Stimulated activated CD8-positive, alpha-beta memory T cell treated with anti-CD3 and anti-CD28 coated beads, Interleukin-4, amount 100 ng/mL, for 48 hours (primary cell): ENCODE measurements at places on chromosomes 16 and 17.

GRCh38 chr17:39729280-39729851, 966 bp downstream of the MIEN1 start:
- DNase-seq: no peak

DNA sequence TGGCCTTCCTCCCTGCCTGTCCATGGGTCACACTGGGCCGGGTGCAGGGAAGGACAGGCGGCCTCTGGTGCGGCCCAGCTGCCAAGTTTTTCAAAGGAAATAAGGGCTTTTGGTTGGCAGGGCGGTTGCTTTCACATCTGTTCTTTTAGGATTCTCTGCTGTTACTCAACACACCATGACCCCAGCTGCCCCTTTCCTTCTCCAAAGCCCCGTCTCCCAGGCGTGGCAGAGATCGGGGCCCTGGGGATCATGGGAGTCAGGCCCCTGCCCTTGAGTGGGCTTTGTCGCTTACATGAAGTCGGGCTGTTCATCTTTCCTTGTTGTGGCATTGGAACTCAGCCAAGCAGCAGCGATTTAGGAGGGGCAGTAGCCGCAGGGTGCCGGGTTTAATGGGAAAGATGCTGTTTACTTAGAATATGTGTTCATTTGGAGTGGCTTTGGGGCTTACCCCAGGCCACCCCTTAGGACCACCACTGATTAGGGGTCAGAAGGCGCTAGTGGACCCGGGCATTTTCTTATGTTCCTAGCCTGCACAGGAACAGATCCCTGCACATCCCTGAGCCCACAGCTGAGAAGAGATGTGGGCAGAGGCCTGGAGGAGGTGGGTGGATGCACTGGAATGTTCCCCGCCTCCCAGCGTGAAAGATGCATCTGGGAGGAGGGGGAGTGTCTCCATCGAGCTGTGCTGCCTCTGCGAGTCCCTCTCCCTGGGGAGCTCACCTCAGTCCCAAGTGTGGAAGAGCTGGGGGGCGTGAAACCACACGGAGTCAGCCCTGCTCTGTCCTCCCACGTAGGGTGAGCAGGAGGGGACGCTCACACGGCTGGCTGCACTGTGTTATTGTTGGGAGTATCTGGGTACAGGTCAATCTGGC, 6.8 kb upstream of the ADCY7 start:
- peak; percentile 21 for DNase-seq

- DNase-seq: no peak
These were observed 54.9 kb upstream of the MYH10 start for GRCh38 chr17:8685381-8685780.

DNA sequence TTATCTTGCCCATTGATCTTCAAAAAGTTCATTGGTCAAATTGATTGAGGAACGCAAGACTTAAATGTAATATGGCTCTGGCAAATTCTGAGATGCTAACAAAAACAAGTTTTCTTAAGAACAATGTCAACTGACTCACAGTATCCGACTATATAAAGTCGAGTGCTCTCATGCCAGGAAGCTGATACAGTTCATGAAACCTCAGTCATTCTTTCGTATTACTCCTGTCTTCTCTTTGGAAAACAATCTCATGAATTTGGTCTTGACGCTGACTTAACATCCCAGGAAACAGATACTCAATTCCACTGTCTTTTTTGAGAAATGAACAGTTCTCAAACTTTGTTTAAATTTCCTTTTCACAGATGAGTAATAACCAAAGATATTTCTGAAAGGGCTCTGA, 704.9 kb downstream of the MAF start:
- DNase-seq: no peak

GRCh38 chr17:63646488-63646806, 24.2 kb downstream of the MAP3K3 start:
- DNase-seq: no peak

- no peak for DNase-seq
These were observed 636 bp downstream of the WWOX start for GRCh38 chr16:78100112-78100467.

DNA sequence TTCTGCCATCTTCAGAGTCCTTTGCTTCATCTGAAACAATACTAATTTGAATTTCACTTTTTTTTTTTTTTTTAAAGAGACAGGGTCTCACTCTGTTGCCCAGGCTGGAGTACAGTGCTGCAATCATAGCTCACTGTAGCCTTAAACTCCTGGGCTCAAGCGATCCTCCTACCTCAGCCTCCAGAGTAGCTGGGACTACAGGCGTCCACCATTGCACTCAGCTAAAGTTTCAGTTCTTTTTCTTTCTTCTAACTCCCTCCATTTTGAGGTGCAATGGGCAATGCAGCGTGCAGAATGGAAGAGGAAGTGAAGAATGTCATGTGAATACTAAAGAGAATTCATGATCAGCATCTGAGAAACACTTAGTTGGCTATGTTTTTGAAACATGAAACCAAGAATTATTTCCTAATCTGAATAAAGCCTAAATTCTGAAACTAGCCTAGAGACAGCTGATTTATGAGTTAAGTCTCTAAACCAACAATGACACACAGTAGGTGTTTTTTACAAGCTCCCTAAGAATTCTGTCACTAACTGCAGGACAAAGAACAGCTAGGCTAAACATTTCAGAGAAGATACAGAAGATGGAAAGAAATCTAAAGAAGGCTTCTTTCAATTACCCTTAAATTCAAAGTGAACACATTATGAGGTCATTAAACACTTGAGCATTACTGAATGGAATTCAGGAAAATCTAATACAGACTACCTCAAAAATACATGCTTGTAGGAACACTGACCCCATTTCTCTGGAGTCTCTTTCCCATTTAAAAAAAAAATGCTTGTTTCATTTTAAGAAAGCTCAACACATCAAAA, 21.0 kb downstream of the SNN start:
- DNase-seq: no peak

- no peak for DNase-seq
These were observed 105.1 kb downstream of the SDK2 start for GRCh38 chr17:73539166-73539565.

DNA sequence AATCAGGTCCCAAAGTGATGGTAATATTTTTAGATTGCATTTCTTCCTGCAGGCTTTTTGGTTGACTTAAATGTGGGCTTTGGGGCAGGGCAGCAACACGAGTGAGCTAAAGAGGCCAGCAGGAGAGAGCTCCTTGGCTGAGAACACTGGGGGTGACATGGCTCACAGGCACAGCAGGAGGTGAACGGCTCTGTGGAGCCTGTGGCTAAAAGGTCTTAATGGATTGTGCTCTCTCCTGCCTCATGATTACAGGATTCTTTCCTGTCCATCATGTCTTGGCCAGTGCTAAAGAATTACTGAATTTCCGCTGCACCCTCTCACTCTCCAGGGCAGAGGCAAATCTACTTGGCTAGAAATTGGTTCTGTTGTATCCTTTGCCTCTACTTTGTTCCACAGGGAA, 366.6 kb downstream of the HS3ST4 start:
- DNase-seq: no peak

GRCh38 chr17:21094298-21094704, 32.5 kb upstream of the DHRS7B start:
- DNase-seq: no peak

DNA sequence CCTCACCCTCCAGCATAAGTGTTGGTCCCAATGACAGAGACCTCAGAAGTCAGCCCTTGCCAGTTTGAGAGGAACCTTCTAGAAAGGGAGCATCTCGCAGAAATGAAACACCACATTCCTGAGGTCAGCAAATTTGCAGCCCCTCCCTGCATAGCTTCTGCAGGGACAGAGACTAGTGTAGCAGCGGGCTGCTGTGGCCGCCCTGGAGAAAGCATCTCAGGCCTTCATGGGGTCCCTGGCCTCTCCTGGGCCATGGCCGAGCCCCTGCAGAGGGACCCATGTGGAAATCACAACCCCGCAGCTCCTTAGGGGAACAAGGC, 11.4 kb downstream of the HS3ST6 start:
- no peak for DNase-seq

DNA sequence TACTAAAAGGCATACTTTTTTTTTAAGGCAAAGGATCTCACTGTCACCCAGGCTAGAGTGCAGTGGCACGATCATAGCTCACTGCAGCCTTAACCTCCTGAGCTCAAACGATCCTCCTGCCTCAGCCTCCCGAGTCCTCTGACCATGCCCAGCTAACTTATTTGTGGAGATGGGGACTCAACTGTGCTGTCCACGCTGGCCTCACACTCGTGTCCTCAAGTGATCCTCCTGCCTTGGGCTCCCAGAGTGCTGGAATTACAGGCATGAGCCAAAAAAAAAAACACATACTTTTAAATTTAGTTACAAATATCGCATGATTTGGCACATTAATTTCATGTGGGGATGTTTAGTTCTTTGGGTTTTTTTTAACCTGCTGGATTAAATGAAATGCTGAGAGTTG, 207.7 kb upstream of the CHMP6 start:
- DNase-seq: no peak

DNA sequence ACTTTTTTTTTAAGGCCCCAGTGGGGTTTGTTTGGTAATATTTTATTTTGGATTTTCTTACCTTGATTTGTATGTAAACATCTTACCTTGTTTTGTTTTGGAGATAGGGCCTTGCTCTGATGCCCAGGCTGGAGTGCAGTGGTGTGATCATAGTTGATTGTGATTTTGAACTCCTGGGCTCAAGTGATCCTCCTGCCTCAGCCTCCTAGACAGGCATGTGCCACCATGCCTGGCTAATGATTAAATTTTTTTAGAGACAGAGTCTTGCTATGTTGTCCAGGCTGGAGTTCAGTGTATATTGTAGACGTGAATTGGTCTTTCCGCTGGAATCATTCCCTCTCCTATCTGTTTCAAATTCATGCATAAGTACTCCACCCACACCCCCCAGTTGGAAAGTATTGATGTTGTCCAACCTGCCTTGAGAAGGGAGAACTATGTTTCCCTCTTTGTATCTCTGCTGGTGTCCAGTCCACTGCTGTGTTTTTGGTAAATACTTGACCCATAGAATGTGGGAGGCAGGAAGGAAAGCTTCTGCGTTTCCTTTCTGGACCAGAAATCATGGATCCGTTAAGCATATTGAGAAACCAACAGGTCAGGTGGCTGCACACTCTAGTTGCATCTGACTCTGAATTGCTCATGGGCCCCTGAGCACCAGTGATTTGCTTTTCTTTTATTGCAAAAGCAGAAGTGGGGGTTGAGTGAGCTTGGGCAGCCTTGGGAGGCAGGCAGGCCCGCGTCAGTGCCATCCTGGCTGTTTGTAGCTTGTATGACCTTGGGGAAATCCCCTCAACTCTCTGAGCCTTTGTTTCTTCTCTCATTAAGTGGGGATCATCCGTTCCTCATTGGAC, 25.0 kb downstream of the RMI2 start:
- DNase-seq: no peak

DNA sequence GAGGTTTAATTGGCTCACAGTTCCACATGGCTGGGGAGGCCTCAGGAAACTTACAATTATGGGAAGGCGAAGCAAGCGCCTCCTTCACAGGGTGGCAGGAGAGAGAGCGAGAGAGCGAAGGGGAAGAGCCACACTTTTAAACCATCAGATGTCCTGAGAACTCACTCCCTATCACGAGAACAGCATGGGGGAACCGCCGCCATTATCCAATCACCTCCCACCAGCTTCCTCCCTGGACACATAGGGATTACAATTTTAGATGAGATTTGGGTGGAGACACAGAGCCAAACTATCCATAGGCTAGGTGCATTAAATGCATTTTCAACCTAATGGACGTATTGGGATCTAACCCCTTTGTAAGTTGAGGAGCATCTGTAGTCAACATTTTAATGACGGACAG, 4.9 kb upstream of the ANKRD40 start:
- no peak for DNase-seq

DNA sequence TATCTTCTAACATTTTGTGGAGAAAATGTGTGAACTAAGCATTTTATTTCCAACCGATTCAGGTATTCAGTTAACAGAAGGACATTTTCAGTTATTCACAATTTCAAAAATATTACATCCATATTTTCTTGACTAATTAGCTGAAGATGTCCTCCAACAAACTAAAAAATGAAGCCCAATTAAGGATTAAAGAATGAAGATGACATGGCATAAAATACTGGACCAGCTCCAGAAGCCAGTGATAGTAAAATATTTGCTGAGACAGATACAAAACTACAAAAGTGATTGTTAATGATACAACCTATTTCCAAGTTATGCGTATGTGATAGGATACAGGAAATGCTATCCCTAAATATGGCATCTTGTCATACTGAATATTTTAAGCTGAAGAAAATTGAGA, 48.6 kb downstream of the PMP22 start:
- DNase-seq: no peak

DNA sequence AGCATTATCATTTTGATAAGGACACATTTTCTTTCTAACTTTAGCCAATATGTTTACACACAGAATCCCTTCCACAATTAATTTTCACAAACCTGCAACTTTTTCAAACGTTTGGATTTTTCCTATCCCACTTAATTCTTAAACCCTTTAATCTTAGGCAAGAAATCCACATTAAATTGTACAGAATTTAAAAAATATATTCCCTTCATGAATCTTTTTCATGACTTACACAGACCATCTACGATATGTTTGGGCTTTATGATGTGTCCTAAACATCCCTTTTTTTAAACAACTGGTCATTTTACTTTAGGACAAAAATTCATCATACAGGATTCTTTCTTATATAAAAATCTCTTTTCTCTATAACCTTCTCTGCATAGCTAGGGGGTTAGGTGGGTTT, 241.5 kb upstream of the CNTNAP4 start:
- no peak for DNase-seq

DNA sequence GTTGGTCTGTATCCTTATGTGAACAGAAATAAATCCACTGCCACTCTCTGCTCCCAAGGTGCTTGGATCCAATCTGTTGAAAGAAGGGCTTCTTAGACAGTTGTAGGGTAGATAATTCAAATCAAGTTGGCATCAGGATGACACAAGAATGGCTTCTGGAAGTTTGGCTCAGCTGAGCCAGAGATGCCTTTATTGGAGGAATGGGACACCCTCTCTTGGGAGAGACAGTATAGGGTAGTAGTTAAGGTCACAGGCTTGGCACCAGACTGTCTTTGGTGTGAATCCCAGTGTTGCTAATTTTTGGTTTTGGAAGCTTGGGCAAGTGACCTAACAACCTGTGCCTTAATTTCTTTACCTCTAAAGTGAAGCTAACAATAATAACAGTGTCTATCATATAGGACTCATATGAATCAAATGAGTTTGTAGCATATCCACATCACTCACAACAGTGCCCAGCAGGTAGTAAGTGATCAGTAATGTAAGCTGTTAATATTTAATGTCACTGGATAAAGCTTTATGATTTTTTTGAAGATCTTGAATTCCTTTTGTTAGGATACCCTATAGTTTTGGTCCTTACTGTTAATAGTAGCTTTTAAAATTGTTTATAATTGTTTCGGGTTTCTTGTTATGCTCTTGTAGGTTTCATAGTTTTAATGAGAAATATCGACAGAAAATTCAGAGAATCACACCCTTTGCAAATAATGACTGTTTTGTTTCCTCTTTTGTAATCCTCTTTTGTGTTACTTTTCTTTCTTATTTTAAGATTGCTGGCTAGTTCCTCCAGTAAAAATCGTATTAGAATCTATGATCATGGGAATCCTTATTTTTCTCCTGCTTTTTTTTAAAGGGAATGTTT, 19.1 kb downstream of the ZNRF1 start:
- DNase-seq: no peak

DNA sequence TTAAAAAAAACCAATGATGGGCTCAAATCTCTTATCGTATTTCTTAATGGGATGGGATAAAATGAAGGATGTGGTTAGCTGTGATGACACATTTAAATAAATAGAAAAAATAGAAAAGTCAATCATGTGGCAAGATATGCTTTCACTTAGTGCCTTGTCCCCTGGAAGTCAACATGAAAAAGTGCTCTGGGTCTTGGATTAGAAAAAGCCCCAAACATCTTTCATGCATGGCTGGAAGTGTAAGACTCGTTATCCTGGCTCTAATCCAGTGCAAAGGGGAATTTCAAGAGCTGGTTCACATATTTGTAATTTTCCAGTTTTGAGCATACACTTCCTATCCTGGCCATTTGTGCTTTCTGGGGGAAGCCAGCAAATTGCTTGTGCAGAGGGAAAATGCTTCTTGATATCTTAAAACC, 160.9 kb downstream of the MAP2K6 start:
- DNase-seq: no peak
